ENCODE measurements at places on chromosomes 7 and 10. TPM values are rescaled to one million over a fixed set of nuclear protein-coding genes. Genes with fewer than 3 reads are reported as not detected.

DNA sequence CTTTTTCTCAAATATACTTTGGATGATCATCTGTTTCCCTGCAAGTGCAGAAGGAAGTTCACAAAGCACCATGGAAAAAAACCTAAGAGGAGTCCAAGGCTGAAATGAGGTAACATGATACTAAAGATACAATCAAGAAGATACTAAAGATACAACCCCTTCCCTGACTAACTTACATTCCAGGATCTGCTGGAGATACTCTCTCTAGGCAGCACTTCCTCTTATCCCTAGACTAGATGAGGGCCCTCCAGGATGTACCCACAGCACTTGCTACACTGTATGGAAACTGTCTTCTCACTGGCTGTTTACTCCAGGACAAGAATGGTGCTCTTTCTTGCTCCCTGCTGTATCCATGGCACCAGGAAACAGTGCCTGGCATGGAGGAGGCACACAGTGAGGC, 116.4 kb upstream of the NFE2L3 start:
- H3K4me3 ChIP-seq: no peak overlapping the region
- no peaks in the 10 kb centered on the region for H3K4me1 ChIP-seq
- no peaks in the 10 kb centered on the region for H3K27me3 ChIP-seq
- no peak for DNase-seq
- no peak overlapping the region for H3K27ac ChIP-seq

GRCh38 chr10:78579576-78579975, 489.2 kb upstream of the ZMIZ1 start:
- no peaks in the 10 kb centered on the region for H3K27me3 ChIP-seq
- no peaks in the 10 kb centered on the region for H3K4me1 ChIP-seq
- no peak for DNase-seq
- no peak overlapping the region for H3K4me3 ChIP-seq

GRCh38 chr7:47430422-47430821, 151.5 kb downstream of the TNS3 start:
- no peak for DNase-seq
- no peaks in the 10 kb centered on the region for H3K27me3 ChIP-seq
- peaks cover 2% of the 10 kb centered on the region for H3K36me3 ChIP-seq
- no peak overlapping the region for H3K4me3 ChIP-seq

The OR6V1 gene
- total RNA-seq: not detected

The DOCK4 gene
- total RNA-seq: 26.9 TPM

The CALML5 gene
- not detected for total RNA-seq
